ENCODE measurements at places on chromosomes 2 and 18.

DNA sequence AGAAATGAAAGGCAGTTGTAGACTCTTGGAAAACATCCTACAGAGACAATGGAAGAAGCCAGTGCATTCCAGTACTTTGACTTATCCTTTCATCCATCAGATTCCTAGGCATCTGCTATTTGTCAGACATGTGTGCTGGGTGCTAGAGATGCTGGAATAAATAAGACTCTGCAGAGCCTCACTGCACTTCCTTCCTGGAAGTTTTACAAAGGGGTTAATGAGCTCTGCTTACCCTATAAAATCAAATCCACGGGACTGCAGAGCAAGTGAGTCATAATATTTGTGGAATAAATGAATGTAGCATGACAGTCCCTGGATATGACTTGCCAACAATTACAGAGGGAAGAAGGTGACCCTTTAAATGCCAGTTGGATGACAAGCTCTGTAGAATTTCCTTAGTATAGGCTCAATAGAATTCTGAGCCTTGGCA is 52.7 kb upstream of the NPAS2 start:
- DNase-seq, result peak; percentile 59

DNA sequence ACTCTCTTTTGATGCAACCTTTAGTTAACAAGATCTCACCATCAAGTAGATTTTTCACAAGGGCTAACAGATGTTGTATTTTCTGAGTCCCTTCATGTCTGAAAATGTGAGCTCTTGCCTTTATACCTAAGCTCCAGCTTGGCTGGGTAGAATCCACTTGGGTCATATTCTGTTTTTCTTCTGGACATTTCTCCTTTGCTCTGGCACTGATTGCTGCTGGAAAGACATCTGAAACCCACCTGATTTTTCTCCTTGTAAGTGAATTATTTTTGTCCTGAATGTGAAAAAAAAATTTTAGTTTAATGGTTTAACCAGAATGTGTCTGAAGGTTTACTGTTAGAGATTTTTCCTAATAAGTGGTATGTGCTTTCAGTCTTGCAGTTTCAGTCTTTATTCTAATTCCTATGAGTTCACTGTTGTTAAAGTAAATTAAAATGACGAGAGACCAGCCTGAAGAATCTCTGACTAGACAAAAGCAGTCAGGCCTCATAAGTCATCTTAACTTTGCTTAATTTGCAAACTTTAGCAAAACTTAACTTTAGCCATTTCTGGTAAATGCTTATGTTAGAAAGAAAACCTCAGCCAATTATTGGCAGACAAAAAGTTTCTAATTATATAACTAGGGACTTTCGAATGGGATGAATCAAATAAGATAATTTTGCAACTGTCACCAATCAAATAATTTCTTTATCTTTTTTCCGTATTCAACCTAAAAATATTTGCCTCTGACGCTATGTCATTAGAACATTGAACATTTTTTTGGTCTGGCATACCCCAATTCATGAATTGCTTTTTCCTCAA is 70.8 kb downstream of the ACAA2 start:
- DNase-seq, result no peak

DNA sequence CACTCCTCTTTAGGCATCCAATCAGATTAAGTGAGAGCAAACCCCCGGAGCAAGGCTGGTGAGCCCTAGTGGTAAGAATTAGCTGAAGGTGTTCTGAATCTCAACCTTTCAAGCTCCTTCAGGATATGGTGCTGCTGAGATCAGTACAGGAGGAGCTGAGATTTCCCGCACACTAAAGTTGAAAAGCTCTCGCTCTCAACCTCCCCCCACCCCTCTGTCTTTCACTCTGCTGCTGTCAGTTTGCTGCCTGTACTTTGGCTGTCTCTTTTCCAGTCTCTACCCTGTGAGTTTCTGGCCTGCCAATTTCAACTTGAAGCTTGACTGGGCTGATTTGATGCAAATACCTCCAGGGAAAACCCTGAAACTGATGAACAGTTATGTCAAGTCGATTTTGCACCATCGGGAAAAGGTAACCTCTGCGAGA is 15.7 kb downstream of the ZEB2 start:
- DNase-seq, result no peak

GRCh38 chr2:179850188-179850587 is 11.2 kb downstream of the ZNF385B start:
- DNase-seq, result no peak

Data from MCF 10A (cell line).